H4 (cell line): ENCODE measurements at places on chromosomes 16 and 17. TPM values are rescaled to one million over a fixed set of nuclear protein-coding genes. Genes with fewer than 3 reads are reported as not detected.

GRCh38 chr16:82796047-82796446 is 169.3 kb downstream of the CDH13 start:
- DNase-seq, result no peak

- DNase-seq, result no peak
Measured at GRCh38 chr16:46808997-46809396, 22.0 kb downstream of the C16orf87 start.

DNA sequence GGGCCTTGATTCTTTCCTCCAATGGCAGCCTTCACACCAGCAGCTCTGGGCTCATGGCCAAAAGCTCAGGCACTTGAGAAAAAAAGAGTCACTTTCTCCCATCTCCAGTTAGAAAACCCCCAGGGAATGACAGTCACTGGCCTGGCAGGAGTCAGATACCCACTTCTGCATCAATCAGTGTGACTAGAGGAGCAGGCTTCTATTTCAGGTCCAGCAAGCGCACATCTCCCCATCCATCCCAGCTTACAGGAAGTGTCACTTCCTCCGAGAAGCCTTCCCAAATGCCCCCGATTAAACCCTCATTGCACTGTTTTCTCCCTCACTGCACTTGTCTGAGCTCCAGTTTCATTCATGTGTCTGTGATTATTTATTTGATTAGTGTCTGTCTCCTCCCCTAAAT is 30.4 kb upstream of the CCL1 start:
- no peak for DNase-seq

MYO1D gene
- 7.6 and 12.6 TPM in 2 replicates for total RNA-seq

DNA sequence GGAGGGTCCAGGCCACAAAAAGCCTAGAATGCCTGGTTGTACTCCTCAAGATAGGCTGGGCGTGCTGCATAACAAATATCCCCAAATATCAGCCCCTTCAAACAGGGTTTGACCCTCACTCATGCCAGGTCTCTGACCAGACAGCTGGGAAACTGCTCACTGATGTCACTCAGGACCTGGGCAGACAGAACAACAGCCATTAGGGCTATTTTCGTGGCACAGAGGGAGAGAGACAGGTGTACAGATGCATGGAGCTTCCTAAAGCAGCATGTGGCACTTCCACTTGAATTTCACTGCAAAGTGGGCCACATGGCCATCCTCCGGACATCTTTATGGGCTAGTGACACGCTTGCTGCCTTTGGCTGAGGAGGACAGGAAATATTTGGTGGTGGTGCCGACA is 73.1 kb downstream of the SREBF1 start:
- DNase-seq, result no peak

DNA sequence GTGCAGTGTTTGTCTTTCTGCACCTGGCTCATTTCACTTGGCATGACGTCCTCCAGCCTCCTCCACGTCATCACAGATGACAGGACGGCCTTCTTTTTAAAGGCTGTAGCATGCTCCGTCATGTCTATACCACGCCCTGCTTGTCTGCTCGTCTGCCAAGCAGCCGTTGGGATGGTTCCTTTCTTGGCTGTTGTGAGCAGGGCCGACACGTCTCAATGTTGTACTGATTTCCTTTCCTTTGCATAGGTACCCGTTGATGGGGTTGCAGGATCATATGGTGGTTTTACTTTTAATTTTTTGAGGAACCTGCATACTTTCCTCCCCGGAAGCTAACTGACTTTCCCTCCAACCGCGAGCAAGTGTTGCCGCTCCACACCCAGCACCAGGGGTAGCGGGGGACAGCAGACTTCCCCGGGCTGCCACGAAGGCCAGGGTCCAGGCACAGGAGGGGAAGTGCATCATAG is 212.2 kb upstream of the ZNF469 start:
- DNase-seq, result no peak

C16orf92 gene
- not detected in 2 replicates for total RNA-seq

GRCh38 chr16:24009098-24009497 is 173.3 kb downstream of the PRKCB start:
- no peak for DNase-seq
